ENCODE measurements at places on chromosomes 7 and 10.

- DNase-seq = no peak
These were observed 70.9 kb upstream of the CELF2 start for GRCh38 chr10:10946801-10947200.

GRCh38 chr7:149199234-149199995 is 4.1 kb downstream of the ZNF282 start:
- no peak for DNase-seq

- DNase-seq = peak; percentile 64
These were observed 11.2 kb upstream of the ZNF485 start for GRCh38 chr10:43594944-43595589.

- DNase-seq = no peak
These were observed 49.5 kb downstream of the FAM53B start for GRCh38 chr10:124694481-124695220.

- no peak for DNase-seq
These were observed 128.4 kb upstream of the NPVF start for GRCh38 chr7:25356534-25357151.

- DNase-seq = no peak
These were observed 127.7 kb downstream of the SRI start for GRCh38 chr7:88091988-88092675.

GRCh38 chr10:63115732-63116383 is 17.3 kb upstream of the NRBF2 start:
- DNase-seq = peak; percentile 98

- DNase-seq = no peak
These were observed 236.7 kb downstream of the DIP2C start for GRCh38 chr10:452512-453426.

DNA sequence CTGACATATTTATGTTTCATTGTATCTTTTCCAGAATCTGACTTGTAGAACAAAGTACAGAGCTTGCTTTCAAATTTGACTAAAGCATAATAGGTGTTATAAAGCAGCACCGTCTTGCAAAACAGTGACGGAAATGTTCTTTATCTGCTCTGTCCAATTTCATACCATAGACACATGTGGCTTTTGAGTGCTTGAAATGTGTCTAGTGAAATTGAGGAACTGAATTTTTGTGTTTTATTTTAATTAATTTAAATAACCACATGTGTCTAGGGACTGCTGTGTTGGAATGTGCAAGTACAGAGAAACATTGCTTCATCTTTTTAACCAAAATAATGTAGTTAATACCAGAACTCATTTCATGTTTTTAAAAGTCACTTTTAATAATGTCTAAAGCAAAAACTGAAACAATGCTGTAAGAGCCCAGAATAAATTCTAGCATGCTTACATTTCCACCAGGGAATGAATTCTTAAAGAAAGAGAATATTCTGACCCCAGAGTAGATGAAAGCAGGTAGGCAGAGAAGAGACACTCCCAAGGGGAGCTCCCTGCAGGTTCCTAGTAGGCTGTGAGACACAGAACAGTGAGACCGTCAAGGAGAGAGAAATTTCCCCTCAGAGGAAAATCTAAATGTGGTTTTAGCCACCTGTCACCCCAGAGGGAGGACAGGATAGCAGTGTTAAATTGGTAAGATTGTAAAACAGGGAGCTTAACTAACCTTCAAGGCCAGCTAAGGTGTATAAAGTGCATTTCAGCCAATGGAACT is 175.3 kb upstream of the KMT2E start:
- DNase-seq = no peak

- DNase-seq = no peak
These were observed 50.6 kb upstream of the SMNDC1 start for GRCh38 chr10:110355141-110355831.

DNA sequence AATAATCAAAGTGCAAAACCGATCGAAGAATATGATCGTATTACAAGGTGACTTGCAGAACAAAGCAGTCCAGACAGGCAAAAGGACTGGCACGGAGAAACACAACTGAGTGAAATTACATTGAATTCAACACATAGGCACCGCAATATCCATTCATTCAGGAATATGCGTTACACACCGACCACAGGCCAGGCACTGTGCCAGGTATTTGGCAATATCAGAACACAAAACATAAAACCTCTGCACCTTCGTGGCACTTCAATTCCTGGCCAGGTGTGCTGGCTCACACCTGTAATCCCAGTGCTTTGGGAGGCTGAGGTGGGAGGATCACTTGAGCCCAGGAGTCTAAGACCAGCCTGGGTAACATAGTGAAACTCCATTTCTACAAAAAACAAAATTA is 187.9 kb downstream of the DIP2C start:
- DNase-seq = peak; percentile 19

DNA sequence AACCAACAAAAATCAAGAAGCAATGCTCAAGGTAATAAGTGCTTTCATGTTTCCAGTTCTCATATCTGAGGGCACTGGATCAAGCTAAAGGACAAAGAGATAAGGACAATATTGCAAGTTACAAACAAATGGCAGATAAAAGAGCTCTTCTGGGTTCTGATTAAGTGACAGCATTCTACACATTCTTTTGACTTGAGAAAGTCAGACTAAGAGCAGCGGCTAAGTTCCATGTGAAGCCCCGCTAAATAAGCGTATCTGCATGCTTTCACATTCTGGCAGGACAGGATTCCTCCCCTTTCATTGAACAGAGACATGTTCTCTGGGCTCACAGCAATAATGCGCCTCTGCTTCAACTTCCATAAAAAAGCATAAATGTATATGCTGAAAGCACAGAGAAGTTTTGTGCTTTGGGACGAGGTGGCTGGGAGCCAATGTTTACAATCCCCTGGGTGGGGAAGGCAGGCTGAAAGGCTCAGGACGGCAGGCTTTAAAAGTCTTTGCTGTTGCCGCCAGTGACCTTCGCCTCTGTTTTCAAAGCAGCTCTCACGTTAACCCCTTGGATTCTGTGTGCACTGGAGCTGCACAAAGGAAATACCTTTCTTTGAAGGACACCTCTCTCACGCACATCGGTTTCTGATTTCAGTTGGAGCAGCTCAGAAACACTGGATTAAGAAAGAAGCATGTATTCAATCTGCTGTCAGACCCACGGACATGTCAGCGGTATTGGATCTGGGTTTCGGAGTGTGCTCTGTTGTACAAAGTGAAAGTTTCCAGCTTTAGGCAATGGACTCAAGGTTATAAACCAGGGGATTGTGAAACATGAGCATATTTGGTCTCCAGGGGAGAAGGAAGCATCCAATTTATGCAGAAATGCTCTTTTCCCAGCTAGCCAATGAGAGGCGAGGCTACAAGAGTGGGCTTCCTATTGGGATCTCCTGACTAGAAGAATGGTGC is 105.4 kb upstream of the FAM133B start:
- DNase-seq = peak; percentile 93

DNA sequence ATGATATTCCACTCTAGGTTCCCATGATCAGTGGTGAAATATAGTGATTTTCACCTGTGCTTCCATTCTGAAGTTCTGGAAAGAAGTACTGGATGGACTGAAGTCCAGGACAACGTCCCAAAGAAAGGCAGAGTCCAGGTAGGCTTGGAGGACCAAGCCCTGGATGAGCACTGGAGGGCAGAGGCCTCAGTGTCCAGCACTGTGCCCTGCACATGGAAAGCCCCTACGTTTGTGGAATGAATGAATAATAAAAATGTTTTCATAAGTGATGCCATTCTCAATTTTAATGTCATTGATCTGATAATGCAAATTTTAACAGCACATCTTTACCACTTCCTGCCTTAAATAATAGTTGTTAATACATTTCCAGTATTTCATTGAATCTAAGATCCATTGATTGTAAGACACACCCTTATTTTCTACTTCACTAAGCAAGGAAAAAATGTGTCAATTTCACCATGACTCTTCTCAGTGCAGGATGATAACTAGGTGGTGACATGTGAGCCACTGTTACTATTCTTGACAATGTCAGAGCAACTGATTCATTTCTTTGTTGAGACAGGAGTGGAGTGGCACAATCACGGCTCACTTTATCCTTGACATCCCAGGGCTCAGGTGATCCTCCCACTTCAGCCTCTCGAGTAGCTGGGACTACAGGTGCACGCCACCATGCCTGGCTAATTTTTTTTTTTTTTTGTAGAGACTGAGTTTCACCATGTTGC is 35.2 kb downstream of the ZNF783 start:
- no peak for DNase-seq

- no peak for DNase-seq
These were observed 24.7 kb downstream of the PNLIPRP3 start for GRCh38 chr10:116452338-116452720.

DNA sequence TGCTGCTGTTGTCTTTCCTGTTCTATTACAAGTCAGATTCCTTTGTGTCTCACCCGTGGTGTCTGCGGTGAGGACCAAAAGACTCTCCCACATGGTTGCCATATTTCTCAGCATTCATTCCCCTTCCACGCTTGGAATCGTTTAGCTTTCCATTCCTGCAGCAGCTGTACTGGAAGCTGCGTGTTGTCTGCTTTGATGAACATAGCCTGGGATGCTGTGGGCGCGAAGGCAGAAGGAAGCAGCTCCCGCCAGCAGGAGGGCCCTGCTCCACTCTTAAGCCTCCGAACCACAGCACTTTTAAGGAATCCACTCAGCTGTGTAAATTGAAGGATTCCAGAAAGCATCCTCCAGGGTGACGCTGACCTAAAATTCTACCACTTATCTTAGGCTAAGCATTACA is 303.6 kb upstream of the PITRM1 start:
- no peak for DNase-seq

- DNase-seq = no peak
These were observed 12.4 kb downstream of the RBP3 start for GRCh38 chr10:47360419-47361040.

DNA sequence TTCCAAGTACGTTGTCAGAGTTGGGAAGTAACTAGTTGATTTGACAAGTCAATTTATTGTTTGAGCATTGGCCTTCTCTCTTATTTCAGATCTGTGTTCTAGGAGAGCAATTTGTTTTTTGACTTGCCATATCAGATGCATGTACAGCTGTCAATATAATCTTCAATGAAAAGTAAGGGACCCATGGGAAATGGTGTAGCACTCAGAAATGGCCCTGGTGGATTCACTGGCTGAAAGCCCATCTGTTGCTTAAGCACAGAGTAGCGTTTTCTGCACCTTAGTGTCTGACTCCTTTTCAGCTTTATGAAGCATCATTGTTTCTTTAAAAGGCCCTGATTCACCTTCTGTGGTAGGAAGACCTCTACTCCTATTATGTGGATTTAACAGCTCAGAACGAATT is 10.2 kb downstream of the GARS1 start:
- no peak for DNase-seq

DNA sequence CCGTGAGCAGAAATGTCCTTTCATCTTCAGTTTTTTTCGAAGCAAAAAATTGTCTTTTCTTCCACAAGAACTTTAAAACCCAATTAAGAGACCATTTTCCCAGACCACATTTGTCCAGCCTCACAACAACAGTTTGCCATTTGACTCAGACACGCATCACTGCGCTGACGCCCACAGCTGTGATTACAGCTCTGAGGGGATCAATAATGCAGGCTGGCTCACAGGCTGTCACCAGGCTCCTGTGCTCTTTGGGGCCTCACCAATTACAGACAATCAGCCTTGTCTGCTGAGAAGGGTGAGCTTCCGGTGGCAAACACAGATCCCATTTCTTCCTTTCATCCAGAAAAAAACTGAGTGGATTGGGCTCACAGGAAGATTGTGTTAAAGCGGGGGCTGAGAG is 33.3 kb downstream of the DDC start:
- no peak for DNase-seq

- no peak for DNase-seq
These were observed 59.7 kb downstream of the LMBR1 start for GRCh38 chr7:156833312-156833711.

GRCh38 chr10:95122736-95123135 is 53.4 kb upstream of the CYP2C8 start:
- no peak for DNase-seq

DNA sequence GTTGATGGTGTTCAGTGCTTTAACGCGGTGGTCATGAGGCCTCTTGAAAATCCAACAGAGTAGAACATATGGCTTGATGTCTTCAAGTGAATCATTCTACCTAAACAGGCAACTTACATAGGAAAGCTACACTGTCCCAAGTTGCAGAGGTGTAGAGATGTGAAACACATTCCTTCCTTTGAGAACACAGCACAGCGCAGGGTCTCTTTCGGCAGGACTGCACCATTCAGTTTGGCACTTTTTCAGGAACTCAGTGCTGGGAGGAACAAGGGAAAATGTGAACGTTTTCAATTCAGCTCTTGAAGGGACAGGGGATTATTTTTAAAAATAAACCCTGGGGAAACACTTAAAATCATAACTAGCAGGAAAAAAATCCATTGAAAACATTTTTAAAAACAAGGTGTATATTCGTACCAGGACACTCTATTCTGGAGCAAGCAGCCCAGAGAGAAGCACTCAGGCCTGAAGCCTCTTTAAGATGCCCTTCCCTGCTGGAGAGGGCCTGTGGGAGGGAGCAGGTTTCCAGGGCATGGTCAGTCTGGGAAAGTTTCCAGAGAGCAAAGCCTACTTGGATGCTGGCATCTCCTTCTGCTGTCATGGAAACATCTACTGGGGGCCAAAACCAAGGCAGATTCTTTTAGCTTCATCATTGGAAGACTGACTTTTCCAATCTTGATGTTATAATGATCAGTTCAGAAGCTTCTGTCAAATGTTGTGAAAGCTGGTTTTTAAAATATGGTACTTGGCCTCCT is 60.4 kb upstream of the NPVF start:
- DNase-seq = peak; percentile 24

DNA sequence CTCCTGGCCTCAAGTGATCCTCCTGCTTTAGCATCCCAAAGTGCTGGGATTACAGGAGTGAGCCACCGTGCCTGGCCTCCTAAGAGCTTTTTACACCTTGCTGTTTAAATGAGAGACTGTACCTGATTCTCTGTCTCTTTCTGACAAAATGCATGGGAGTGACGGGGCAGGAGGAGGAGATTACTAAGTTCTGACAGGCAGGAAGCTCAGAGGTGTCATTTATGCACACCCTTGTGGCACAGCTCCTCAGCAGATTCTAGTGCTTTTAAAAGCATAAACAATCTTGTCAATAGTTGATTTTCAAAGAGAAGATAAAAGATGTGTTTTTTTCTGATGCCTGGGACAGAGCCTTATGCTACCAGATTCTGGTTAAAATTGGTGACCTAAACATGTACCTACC is 39.7 kb upstream of the STEAP4 start:
- DNase-seq = no peak

DNA sequence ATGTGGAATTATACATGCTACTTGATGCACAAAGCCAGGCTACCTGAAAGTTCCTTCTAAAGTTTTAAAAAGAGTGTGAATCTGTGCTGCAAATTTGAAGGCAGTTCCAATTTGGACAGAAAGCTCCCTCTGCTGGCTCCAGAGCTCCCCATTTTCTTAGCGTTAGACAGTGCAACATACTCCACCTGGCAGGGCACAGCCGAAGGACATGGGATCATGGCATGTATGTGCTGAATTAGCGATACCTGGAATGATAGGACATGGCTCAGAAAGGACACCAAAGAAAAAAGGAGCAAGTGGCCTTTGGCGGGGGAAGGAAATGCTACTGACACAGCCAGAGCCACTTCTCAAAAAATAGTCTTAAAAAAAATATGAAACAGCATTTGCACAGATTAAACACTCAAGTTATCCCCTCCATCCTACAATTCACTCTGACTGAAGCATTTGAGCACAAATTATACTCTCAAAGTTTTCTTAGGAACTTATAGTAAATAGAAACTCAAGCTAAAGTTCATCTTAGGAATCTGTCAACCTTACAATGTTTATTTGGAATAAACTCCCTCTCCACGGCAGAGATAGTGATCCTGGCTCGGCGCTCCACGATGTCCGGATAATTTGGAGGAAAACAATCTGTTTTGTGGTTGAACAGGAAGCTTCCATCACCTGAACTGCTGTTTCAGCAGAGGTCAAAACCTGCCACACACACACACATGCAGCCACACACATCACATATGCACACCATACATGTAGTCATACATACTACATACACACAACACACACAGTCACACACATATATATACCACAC is 80.0 kb downstream of the C7orf25 start:
- DNase-seq = peak; percentile 66
